ENCODE measurements at places on chromosomes 6 and 20. TPM values are rescaled to one million over a fixed set of nuclear protein-coding genes. Genes with fewer than 3 reads are reported as not detected.

- no peak for DNase-seq
Measured at GRCh38 chr6:30317913-30318589, 8.7 kb upstream of the TRIM39 start.

- DNase-seq, result no peak
Measured at GRCh38 chr6:158357570-158358216, 45.4 kb downstream of the TULP4 start.

GRCh38 chr20:59729506-59729905 lies 125.2 kb downstream of the PHACTR3 start:
- no peak for DNase-seq

GRCh38 chr6:36290668-36291620 lies 21.1 kb downstream of the PNPLA1 start:
- no peak for DNase-seq

GRCh38 chr6:5898563-5898962 lies 108.2 kb downstream of the NRN1 start:
- no peak for DNase-seq

GRCh38 chr6:36399970-36400369 lies 12.5 kb upstream of the ETV7 start:
- no peak for DNase-seq

DNA sequence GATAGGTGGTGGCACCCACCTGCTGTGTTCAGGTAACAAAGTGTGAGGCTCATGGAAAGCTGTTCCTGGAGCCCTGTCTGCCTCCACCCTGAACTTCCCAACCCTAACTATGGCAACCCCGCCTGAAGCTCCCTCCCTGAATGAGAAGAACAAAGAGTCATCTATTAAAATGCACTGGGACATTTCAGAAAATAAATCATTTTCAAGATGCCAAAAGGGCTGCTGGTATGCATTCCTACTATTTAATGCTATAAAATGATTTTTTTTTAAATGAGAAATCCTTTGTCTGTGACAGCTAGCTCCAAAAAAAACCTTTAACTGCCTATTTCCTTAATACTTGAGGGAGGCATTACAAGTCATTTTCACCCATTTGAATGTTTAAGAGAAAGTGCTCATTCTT lies 84.3 kb upstream of the MRPS10 start:
- no peak for DNase-seq

- no peak for DNase-seq
Measured at GRCh38 chr6:74050921-74051320, 354.9 kb downstream of the CD109 start.

- no peak for DNase-seq
Measured at GRCh38 chr6:3798055-3798919, 46.8 kb upstream of the PXDC1 start.

GRCh38 chr6:105279463-105279862 lies 99.6 kb upstream of the POPDC3 start:
- DNase-seq, result no peak

DNA sequence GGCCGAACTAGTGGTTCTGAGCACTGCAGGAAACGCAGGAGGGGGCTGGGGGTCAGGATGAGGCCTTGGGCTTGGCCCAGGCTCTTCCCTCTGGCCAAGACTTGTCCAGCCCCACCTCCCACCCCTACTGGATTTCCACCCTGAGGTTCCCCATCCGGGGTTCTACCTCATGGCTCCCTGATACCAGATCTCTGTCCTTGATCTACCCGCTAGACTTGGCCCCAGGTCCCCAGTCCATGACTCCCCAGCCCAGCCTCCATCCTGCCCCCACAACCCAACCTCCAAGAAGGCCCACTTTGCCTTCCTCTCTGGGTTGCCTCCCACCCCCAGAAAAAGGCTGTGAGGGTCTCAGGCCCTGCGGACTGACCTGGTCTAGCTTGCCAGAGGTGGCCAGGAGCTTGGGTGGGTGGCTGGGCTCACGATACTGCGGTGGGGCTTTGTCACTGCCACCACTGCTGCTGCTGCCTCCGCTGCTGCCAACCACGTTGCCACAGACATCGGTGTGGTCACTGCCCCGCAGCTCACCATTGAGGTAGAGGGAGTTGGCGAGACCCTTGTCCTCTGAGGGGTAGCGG lies 6.8 kb upstream of the FASTKD5 start:
- DNase-seq, result no peak

- no peak for DNase-seq
Measured at GRCh38 chr6:140049251-140049650, 674.8 kb upstream of the CITED2 start.

- no peak for DNase-seq
Measured at GRCh38 chr6:37069639-37070038, 64.2 kb downstream of the FGD2 start.

DNA sequence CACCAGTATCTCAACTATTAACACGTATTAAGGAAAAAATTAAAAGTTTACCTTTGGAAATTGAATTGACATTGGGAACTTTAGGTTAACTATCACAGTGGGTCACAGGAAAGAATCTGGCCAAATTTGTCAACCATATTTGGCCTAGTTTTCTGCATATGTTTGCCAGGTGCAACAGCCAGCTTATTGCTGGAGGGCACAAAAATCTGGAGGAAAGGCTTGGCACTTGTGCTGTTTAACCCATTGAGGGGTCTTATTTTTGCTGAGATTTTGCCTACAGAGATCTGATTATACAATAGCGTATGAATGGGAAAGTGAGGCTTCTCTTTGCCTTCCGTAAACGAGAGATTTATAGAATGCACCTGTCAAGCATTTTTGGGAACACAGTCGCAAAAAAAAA lies 190.4 kb downstream of the PRL start:
- no peak for DNase-seq

- peak; percentile 57 for DNase-seq
Measured at GRCh38 chr6:28258877-28259777, at the start of gene NKAPL. TSS of gene NKAPL (plus strand) at chr6:28259297. CDS start at chr6:28259372, 75 bp downstream.

- DNase-seq, result no peak
Measured at GRCh38 chr20:51419646-51420045, 122.9 kb downstream of the NFATC2 start.

DNA sequence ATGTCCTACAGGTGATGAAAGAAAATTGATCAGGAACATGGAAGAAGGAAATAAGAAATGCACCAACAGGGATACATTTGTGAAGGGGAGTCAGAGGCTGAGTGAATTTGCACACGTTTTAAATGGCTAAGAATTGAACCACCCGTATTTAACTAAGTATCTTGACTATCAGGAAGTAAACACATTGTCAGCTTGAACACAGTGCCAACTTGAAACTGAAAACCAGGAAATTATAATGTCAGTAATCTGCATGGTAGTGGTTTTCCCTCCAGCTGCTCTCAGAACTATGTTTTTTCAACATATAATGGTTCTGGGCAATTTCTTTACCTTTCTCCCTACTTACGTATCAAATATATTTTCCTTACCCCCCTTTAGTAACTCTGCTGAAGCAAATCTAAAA lies 366.5 kb upstream of the POU3F2 start:
- DNase-seq, result no peak

DNA sequence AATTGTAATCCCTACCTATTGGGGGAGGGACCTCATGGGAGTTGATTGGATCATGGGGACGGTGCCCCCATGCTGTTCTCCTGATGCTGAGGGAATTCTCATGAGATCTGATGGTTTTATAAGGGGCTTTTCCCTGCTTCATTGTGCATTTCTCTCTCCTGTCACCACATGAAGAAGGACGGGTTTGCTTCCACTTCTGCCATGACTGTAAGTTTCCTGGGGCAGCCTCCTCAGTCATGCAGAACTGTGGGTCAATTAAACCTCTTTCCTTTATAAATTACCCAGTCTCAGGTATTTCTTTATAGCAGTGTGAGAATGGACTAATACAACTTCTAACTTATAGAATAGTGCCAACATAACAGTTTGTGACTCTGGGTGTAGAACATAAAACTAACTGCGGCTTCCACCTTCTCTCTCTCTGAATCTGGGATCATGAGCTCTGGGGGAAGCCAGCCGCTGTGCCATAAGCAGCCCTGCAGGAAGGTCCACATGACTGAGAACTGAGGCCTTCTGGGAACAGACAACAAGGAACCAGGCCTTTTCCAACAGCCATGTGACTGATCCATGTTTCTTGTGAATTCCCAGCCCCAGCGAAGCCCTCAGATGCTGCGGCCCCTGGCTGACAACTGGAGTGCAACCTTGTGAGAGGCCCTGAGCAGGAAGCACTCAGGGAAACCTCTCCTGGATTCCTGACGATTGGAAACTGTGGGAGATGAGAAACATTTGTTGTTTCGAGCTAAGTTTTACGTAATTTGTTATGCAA lies 3.4 kb upstream of the HLA-A start:
- no peak for DNase-seq

DNA sequence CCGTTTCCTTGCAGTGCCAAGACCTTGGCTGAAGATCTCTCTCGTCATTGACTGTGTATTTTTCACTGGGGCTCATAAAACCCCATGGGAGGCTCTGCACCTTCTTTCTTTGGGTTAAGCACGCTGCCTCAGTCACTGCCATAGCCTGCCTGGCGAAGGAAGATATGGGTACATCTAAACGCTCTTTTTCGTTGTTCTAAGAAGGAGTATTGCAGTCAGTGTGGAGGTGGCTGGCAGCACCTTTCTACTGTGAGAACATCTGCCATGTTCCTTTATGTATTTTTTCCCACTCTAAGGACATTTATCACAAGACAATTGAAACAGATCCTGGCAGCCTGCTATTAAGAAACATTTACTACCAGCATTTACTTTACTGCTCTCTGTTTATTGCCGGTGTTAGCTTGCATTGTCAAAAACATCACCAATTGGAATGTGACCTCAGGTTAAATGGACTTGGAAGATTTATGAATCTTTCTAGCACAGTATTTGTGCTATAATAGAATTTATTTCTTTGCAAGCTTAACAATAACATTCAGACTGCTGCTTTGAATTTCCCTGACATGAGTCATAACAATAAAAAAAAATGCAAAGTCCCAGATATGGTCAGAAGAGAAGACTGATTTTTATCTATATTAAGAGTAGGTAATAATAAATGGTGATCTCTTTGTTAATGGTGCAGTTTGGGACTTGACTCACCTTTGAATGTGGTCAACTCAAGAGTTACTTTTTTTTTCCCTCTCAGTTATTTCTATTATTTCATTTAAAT lies 62.2 kb upstream of the CLDN20 start:
- no peak for DNase-seq

The KIAA1755 gene
- total RNA-seq, result not detected

The C6orf132 gene
- total RNA-seq, result not detected

The PABPC1L gene
- 90.0 TPM for total RNA-seq

The NR2E1 gene
- not detected for total RNA-seq

The TAAR6 gene
- total RNA-seq, result not detected

The SS18L1 gene
- 17.9 TPM for total RNA-seq

The HLA-A gene
- 1,178 TPM for total RNA-seq

The EBF4 gene
- not detected for total RNA-seq

The C20orf144 gene
- 0.21 TPM for total RNA-seq

The SPO11 gene
- total RNA-seq, result not detected

The GJA10 gene
- total RNA-seq, result not detected

The TSBP1 gene
- total RNA-seq, result not detected

The CSTF1 gene
- 60.5 TPM for total RNA-seq
